Stimulated activated CD8-positive, alpha-beta memory T cell treated with anti-CD3 and anti-CD28 coated beads, Interleukin-4, amount 100 ng/mL, for 1 hour (primary cell): ENCODE measurements at places on chromosomes 2 and 18.

DNA sequence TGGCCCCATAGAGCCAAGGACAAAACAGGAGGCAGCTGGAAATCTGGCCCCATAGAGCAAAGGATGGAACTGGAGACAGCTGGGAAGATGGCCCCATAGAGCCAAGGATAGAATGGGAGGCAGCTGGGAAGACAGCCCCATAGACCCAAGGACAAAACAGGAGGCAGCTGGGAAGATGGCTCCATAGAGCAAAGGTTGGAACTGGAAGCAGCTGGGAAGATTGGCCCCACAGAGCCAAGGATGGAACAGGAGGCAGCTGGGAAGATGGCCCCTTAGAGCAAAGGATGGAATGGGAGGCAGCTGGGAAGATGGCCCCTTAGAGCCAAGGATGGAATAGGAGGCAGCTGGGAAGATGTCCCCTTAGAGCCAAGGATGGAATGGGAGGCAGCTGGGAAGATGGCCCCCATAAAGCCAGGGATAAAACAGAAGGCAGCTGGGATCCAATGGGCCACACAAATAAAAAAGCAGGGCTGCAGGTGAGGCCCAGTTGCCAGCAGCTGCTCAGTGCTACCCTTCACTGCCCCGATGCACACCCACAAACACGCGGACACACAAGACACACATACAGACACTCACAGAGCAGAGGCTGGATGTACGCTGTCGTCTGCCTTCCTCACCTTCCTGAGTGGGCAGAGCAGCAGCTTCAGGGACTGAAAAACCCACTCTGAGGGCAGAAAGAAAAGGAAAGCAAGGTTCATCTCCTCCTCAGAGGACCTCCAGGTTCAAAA is 505.4 kb upstream of the MYT1L start:
- no peak for DNase-seq

GRCh38 chr18:42064109-42064508 is 109.1 kb downstream of the PIK3C3 start:
- no peak for DNase-seq

DNA sequence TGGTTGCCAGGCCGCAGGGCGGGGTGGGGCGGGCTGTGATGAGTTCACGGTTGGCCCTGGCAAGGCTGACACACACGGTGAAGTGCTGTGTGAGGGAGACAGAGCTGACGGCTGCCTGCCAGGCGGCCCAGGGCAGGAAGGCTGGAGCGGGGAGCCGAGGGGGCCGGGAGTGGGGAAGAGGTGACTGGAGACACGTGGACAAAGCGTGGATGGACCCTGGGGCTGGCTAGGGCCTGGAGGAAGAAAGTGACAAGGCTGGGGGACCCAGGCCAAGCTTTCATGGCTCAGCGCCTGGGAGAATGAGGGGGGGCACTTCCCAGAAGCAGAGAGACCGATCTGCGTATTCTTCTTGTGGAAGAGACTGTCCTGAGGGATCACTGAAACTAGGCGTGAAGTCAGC is 123.2 kb downstream of the DYSF start:
- DNase-seq: no peak

DNA sequence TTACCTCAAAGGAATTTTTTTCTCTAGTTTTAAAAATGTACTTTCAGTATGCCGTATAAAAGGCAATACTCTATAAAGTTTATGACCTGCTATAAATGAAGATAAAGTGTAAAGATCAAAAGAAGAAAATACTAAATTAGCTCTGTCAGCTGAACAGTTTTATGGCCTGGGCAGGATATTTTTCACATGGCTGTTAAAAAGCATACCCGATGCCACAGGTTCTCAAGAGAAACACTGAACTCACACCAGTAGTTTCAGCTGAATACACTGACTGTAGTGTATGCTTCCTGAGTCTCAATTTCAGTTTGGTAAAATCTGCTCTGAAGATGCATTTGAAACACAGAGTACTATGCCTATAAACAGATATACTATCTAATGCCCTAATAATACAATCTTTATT is 126.0 kb downstream of the PIGN start:
- no peak for DNase-seq

GRCh38 chr18:50607378-50607926 is 47.6 kb downstream of the MAPK4 start:
- no peak for DNase-seq

DNA sequence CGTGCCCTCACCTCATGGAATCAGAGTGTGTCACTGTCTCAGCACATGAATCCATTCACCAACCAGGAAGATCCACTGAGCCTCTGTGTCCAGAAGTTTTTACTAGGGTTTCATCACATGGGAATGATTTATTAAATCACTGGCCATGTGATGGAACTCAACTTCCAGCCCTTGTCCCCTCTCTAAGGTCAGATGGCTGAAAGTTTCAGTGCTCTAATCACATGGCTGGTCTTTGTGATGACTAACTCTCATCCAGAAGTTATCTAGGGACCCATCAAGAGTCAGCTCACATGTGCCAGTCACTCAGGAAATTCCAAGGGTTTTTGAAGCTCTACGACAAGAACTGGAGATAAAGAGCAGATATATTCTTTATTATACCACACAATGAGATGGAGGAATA is 140.5 kb upstream of the GYPC start:
- DNase-seq: no peak

GRCh38 chr2:174597345-174598047 is at the start of gene WIPF1:
TSS of gene WIPF1 (minus strand) at chr2:174597804. CDS start at chr2:174585573, 12,231 bp downstream.
- DNase-seq: peak; percentile 11

- DNase-seq: no peak
These were observed 114.5 kb downstream of the PIEZO2 start for GRCh38 chr18:11034884-11035283.

DNA sequence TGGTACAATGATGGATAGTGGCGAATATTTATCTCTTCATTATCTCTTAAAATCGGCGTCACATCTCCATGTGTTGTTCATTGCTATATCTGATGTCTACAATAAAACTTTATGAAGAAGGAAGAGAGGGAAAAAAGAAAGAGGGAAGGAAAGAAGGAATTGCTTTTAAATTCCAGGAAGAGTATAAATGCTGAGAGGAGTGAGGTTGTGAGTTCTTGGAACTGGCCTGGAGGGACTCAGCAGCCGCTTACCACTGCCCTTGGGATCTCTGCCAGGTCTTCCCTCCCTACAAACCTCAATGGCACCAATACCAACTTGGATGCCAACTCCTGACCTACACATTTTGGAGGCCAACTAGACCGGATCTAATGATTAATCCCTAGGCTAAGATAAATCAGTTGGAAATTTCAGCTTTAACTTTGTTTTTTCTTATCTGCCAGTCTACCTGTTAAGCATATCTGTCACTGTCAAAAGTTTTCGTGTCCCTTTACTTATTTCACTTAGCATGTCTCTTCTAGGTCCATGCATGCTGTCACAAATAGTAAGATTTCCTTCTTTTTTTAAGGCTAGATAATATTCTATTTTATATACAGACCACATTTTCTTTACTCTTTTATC is 9.8 kb downstream of the SCN9A start:
- no peak for DNase-seq

- no peak for DNase-seq
These were observed 436.4 kb downstream of the DCDC2C start for GRCh38 chr2:4139731-4140130.

GRCh38 chr18:24006712-24007313 is 7.7 kb upstream of the TTC39C start:
- no peak for DNase-seq

GRCh38 chr2:224952936-224953657 is 89.2 kb downstream of the DOCK10 start:
- no peak for DNase-seq

DNA sequence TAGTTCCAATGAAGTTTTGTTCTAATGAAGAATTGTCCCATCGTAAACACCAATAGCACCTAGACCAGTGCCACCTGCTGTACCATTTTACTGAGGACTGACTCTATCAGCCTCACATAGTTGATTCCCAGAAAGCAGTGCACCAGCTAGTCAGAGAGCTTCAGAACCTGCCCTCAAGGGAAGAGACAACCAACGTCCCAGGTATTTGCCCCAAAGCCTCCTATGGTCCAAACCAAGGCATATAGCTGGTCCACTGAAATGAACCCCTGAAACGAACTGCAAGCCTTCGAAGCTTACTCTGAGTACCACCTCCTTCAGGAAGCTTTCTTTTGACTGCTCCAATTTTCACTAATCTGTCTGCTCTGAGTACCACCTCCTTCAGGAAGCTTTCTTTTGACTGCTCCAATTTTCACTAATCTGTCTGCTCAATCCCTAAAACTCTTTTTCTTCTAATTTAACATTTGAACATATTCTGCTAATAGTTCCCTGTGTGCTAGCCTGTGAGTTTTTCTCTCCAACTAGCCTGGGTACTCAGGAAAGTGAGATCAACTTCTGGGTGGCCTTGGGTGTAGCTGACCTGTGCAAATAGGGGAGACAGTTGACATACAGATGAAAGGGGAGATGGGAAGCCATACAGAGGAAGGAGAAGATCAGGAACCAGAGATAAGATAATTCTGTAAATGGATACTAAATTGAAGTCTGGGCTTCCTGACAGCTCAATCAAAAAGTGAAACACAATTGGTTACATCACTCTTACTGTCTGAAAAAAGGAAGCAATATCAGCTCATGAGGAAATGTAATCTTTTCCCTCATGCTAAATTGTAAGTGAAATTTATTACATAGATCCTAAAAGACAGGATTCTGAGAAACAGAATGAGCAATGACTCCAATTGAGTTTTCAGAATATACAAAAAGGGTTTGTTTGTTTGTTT is 33.5 kb upstream of the EML4 start:
- DNase-seq: no peak

- no peak for DNase-seq
These were observed 105.0 kb downstream of the PLEKHM3 start for GRCh38 chr2:207920321-207920720.

DNA sequence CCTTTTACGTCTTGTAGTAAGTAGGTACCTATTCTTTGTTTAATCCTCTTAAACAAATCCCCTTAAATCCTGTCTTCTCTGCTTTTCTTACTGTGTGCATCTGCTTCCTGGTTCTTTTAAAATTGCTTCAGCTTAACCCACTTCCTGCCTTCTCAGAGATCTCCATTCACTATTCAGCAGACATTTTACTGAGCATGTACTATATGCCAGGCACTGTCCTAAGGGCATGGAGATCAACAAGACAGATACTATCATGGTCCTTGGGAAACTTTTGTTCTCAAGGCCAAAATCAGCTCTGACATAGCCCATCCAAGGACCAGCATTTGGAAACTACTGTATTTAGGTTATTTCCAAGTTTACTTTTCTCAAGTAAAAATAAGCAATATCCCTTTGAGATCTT is 227.5 kb downstream of the TPGS2 start:
- no peak for DNase-seq

DNA sequence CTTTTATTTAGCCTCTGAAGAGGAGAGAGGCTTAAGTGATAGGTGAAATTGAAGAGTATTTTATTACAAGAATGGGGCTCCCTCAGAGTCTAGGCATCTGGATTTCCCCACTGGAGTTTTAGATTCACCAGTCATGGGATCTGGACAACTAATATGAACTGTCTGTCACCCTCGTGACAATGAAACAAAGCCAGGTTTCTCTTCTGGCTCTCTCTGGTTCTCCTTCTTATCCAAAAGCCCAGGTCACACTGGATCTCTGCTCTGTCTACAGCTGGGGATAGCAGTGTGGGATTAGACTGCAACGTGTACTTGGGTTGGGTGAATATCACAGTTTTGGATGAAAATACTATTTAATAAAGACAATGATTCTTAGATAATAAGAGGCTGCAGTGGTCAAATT is 31.2 kb downstream of the LHCGR start:
- no peak for DNase-seq

- DNase-seq: no peak
These were observed 37.5 kb downstream of the SLC4A3 start for GRCh38 chr2:219664944-219665343.

DNA sequence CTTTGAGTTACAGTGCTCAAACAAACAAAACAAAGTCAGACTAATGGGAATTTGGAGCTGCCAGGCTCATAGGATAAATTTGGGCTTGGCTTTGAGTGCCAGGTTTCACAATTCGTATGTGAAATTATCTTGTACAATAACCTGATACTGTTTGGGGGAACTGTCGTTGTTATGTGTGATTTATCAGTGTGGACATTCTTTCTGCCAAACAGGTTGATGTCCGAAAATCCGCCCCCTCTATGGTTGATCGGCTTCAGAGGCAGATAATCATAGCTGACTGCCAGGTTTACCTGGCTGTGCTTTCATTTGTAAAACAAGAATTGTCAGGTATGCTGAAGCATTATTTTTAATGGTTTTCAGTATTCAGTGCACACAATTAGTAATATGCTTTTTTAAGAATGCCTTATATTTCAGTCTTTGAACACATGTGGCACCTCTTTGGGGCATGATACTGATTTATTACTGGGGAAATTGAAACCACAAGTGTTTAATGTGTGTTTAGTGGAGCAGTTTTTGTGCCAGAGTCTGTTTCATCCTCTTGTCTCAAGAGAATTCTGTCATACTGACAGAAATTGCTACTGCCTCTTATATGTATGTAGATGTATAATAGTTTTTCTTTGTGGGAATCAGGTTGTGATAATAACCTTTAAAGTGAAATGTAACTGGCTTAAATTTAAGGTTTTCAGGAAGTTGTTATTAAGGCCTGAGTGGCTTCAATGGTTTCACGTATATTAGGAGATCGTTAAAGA is 54.6 kb downstream of the TTC39C start:
- no peak for DNase-seq

- DNase-seq: no peak
These were observed 288.9 kb upstream of the ETAA1 start for GRCh38 chr2:67108231-67108630.

DNA sequence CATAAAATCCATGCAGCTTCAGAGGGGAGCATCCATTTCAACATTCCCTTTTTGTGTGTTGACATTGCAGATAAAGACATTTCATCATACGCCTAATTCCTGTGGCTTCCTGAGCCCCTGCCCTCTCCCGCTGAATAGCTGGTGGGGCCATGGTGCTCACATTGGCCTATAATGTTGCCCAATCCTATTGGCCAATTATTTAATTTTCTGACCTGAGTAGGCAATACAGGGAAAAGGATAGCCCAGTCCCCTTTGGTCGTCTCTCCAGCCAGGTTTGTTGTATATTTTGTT is 163.8 kb upstream of the MYCN start:
- DNase-seq: no peak

DNA sequence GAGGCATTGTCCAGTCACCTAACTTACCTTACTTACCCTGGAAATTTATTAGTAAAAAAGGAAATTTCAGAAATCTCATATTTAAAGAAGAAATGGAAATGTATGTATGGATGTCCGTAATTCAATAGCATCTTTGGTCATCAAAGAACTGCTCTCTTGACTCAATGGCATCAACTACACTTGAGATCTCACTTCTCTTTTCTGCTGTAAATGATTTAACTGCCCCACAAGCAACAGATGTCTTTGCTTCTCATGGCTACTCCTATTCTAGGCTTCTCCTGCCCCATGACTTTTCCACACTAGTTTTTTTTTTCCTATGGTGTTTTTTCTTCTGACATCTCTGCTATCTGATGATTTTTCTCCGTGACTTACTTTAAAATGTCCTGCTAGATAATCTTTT is 34.0 kb upstream of the ERMN start:
- no peak for DNase-seq

DNA sequence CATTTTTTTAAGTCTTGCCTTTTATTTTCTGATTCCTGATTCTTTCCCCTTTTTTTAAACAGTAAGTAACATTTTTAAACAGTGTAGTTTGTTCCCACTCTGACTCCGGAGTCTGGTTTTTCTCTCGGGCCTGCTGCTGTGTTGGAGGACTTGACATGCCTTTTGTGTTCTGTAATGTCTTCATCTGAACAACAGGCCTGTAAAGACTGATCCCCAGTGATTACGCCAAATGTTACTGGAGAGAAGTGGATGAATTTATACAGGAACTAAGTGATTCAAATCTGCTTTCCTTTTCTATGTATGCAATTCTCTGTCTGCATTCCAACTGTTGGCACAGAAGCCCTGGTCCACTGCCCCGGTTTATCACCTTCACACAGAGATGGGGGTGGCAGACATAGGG is 54.3 kb upstream of the RMDN2 start:
- no peak for DNase-seq
